ENCODE measurements at places on chromosomes 16 and 17.

DNA sequence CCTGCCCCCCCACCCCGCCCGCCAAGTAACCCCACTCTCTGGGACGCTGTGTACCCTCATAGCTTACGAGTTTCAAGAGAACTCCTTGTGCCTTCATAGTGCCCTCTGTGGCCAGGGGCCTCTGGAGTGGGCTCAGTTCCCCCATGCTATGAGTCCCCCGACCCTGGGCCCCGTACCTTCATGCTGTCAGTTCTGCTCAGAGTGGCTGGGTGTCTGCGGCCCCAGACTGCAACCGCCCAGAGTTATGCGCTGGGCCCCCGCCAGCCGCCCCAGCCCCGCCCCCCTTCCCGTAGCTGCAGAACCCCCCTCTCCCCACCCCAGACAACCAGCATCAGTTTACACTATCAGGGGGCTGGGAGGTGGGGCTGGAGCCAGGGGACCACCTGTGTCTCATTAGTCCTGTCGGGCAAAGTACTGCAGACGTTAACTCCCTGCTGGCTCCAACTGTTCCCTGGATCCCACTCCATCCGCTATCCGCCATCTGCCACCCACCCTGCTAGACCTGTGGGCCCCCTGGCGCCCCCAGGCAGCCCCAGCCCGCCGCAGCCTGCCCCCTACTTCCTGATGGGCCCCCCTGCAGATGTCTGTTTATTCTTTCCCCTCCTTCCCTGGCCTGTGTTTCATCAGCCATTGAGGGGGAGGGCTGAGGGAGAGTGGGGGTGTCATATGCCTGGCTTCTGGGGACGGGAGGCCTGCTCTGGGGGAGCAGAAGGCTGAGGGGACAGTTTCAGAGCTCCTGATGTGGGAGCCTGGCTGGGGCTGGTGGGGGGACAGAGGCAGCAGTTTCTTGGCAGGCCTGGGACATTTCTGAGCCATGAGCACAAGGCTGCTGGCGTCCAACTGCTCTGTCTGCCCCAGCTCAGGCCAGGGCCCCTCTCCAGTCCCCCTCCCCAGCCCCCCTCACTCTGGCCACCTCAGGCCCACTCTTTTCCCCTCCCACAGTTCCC, at the start of gene MFAP4:
TSS of gene MFAP4 (minus strand) at position 217 of the 947 bp plus-strand sequence. CDS start at position 182, 35 bp downstream.
- DNase-seq = no peak

DNA sequence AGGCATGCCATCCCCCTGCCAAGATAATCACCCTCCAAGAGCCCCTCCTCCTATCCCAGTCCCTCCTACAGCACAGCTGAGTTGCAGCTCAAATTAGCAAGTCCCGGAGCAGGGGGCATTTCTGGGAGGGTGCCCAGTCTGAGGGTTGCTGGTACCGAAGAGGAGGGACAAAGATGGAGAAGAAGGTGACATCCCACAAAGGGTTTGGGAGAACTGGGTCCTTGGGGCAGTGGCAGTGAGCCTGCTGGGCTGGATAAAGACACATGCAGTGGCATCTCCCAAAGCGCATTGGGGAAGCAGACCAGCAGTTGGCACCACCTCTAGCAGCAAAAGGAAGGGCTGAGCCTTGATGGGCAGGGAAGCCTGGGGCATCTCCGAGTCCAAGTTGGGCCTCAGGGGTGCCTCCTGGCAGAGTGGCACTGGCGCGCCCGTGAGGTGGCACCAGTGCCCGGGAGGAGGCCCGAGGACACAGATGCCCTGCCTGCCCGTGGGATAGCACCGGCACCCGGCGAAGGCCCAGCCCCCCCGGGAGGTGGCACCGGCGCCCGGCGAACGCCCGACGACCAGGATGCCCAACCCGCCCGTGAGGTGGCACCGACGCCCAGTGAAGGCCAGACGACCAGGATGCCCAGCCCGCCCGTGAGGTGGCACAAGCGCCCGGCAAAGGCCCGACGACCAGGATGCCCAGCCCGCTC, 622 bp downstream of the TOM1L2 start:
- peak; percentile 28 for DNase-seq

DNA sequence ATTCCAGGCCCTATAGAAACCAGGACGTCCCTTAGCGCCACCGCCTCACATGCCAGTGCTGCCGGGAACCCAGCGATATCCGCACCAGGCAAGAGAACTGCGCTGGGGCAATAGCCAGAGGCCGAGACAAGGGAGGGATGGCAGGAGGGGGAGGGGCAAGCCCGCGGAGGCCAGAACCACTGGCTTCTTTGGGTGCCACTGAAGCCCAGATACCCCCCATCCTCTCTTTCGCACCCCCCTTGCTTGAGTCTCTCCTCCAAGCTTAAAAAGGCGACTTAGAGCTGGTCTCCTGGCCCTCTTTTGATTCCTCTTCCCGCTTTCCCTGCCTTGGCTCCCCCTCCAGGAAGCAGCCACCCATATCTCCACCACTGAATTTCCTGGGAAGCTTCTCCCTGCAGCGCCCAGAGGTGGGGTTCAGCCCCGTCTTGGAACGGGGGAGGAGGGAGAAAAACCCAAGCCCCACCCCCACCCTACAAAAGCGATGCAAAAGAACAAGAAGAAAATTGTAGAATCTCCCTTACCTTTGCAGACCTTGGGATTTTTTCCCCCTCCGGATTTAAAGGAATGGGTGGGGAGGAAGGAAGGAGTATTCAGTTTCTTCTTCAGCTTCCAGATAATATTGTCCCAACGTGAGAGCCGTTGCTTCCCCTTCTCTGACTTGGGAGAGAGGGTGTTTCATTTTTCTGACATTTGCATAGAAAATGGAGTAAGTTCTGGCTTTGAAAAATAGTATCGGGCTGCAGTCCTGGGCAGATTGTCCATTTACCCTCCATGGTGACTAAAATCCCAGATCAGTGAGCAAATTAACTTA, 622 bp downstream of the HOXB6 start:
- peak; percentile 87 for DNase-seq

GRCh38 chr17:4735876-4736651, 3.6 kb upstream of the ZMYND15 start:
- no peak for DNase-seq

GRCh38 chr16:5438591-5438990, 341.0 kb upstream of the EEF2KMT start:
- DNase-seq = peak; percentile 58

DNA sequence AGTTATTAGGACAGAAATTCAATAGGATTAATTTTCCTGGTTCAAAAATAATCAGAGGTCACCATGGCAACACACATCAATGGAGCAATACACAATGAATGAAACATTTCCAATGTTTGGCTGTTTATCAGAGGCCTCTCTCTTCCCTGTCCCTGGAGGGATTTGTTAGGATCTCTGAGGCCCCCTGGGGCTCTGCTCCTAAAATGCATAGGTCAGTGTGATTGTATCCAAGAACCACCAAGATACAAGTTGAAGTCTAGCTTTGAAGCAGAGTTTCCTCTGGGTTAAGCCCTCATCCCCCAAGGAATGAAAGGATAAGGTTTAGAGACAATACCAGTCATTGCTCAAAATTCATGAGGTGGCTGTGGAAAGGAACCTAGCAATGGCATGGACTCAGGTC, 561.2 kb upstream of the C16orf82 start:
- no peak for DNase-seq

DNA sequence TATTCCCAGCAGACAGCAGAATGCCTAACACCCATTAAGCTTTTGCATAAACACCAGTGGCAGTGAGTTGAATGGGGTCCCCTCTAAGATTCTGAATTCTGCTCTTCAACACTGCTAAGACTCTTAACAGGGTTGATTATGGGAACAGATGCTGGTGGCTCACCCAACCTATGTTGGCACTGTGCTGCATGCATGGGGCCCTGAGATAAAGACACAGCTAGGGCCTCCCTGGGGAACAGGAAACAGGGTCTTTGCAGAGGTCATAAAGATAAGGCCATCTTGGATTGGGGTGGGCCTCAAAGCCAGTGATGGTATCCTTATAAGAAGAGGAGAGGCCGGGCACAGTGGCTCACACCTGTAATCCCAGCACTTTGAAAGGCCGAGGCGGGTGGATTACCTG, 190.8 kb downstream of the SLC39A11 start:
- DNase-seq = no peak

DNA sequence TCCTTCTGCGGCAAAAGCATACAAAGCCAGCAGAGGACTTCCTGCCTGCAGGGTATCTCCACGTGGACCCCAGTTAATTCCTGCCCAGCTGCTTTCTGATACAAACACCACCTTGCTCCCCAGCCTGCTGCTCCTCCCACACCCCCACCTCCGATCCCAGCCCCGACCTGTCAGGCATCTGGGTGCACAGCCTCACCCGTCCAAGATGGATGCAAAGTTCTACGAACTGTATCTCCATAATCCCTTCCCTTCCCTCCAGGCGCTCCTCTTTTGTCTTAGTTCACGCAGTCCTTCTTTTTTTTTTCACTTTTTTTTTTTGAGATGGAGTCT, 15.6 kb upstream of the FOXJ1 start:
- DNase-seq = no peak
